ENCODE measurements at places on chromosomes 5 and 9.

DNA sequence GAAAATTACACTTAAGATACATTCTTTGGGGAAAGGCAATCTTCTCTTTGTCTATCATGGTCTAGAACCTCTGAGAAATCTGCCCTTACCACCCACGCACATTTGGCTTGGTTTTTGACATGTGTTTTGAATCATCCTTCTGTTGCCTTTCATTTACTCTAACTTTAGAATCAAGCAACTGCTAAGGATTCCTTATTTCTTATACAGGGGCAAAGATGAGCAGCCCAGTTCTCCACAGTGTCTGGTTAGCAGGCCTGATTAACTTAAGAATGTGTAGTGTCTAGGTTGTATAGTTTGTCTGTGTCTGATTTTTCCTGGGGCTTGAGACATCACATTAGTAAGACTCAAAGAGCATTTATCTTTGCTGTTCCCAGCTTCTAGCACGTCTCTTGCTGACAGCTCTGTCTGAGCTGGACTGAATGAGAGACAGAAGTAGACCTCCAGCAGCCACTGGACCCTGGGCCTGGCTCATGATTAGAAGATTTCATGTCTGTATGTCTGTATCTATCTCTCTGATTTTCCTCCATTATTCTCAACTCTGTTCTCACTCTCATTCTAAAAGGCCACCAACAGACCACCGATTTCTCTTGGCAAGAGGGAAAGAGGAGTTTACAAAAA, 31.8 kb upstream of the PCA3 start:
- no peak for DNase-seq

DNA sequence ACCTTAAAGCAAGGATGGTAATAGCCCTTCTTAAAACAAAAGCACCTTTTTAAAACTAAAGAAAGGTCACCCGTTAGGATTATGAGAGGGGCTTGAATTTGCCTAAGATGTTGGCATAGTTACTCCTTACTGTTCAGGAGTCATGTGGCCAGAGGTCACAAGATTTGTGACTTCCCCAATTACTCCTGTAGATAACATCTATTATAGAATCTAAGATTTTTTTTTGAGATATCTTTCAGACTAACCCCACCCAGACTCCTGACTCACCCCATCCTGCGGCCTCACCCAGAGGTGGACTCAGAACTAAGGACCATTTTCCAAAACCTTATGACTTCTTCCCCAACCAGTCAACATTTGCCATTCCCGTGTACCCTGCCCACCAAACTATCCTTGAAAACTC, 2.4 kb downstream of the CD180 start:
- no peak for DNase-seq

GRCh38 chr5:5278815-5279381, 138.8 kb downstream of the ADAMTS16 start:
- no peak for DNase-seq

DNA sequence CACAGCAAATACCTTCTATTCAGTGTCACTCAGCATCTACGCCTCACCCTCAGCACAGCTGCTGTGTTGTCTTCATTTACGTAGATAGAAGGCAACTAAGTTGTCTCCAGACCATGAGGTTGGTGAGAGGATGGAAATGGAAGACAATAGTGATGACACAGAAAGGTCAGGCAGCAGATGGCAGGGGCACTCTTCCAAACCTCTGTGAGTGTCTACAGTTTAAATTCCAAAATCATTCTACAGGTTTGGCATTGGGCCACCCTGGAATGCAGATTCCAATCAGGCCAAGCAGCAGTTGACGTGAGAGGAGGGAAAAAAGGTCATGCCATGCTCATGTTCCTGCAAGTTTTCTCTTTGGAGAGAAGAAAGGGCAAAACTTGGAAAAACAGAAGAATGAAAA, 68.7 kb upstream of the ADAMTSL1 start:
- DNase-seq: no peak

DNA sequence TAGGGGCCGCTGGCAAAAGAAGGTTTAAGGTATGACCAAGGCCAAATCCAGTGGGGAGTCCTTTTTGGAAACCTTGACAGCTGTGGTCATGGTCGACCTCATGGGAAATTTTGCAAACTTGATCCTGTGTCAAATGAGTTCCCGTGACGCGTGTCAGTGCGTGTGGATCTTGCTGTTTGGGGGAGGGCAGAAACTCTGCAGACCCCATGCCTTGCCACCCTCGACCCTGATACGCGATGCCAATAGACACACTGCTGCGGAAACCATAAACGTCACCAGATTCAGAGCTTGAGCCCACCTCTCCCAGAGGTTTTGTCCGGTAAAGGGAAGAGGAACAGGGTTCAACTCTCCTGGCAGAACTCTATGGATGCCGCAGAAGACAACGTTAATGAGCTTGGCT, 104.7 kb downstream of the ADAMTS2 start:
- DNase-seq: no peak

- no peak for DNase-seq
These were observed 208.0 kb downstream of the NR3C1 start for GRCh38 chr5:143195491-143195890.

GRCh38 chr5:153551537-153552079, 61.1 kb downstream of the GRIA1 start:
- no peak for DNase-seq

GRCh38 chr9:20729523-20729922, 45.5 kb downstream of the FOCAD start:
- no peak for DNase-seq
